ENCODE measurements at places on chromosomes 4 and X. TPM values are rescaled to one million over a fixed set of nuclear protein-coding genes. Genes with fewer than 3 reads are reported as not detected.

GRCh38 chrX:24498181-24498580 lies 33.1 kb downstream of the PDK3 start:
- DNase-seq: peak; percentile 37

GRCh38 chr4:84220990-84221389 lies 278.1 kb downstream of the NKX6-1 start:
- no peak for DNase-seq

DNA sequence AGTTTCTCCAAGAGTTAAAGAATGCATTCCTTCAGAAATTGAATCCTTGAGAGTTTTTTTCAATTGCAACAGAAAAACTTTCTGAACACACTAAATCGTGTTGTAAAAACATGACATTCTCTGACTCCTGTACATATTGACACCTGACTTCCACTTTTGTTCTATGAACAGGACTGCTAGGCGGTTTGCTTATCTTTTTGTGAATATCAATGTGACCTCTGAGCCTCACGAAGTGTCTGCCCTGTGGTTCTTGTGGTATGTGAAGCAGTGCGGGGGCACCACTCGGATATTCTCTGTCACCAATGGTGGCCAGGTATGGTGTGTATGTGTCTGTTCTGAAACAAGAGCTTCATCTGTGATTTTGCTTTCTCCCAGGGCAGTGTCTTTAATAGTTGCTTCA lies 71.9 kb downstream of the MAOA start:
- no peak for DNase-seq

- DNase-seq: no peak
Measured at GRCh38 chrX:98077440-98077839, 1193.7 kb downstream of the RPA4 start.

SSX2B gene
- not detected for polyA plus RNA-seq

Measured in CD4-positive, alpha-beta memory T cell (primary cell).